ENCODE measurements at places on chromosomes 4 and X.

GRCh38 chr4:137129441-137129840 is 402.9 kb downstream of the PCDH18 start:
- DNase-seq: no peak

DNA sequence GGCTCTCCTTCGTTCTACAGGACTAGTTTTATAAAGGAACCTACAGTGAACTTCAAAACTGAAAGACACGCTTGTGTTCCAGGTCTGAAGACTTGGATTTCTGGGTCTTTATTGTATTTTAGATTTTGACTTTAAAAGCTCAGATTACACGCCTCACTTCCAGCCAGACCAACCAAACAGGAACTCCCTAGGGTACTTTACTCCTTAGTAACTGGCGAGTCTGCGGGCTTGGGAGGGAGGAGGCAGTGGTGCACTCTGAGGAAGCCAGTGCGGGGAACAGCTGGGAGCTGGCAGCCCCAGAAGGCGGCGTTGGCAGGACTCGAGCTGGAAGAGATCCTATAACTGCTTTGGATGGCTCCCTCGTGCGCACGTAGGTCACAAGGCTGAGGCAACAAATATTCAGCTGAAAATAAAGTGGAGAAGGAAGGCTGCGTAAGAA is 391 bp upstream of the PHKA1 start:
- peak; percentile 25 for DNase-seq

DNA sequence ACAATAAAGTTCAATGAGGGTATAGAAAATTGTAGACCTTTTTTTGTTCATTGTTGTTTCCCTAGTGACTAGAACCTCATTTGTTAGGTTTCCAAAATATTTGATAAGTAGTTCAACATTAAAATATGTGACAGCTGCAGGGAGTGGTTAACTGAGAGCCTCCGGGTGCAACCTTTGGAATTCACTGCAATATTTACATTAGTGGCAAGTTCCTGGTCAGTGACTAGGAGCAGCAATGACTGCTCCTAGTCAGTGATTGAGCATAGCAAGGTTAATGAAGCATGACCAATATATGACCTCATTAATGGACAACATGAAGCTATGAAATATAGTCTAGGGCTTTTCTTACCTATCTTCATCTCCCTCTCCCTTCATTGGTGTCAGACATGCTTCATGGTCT is 65.8 kb upstream of the FAM47A start:
- DNase-seq: no peak

- DNase-seq: no peak
Measured at GRCh38 chr4:3263876-3264193, 14.9 kb downstream of the MSANTD1 start.

DNA sequence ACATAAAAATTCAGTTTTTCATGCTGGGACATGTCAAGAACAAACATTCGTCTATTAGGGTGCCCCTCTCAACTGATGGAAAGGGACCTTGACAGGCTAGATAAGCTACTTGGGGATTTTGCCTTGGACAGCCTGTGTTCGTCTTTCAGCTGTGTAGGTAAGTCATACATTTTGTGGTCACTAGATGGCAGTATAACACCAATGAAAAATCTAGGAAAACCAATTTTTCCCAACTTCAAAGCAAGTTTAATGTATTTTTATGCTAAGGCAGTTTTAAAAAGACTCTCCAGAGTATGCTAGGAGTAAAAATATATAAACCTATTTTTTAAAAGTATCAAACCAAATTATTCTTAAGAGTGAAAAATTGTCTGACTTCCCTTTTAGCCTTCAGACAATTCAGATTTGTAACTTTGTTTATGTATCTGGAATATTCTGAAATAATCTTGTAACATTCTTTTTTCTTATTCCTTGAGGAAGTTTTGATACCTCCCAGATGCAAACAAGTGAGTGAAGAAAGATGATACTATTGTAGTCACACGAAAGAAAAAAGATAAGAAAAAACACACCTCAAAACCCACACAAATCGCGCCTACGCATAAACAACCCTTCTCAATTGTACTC is 158.3 kb downstream of the CPE start:
- peak; percentile 53 for DNase-seq

GRCh38 chr4:63556332-63556731 is 852.9 kb downstream of the TECRL start:
- no peak for DNase-seq

GRCh38 chrX:16075087-16075486 is 48.3 kb upstream of the GRPR start:
- no peak for DNase-seq

DNA sequence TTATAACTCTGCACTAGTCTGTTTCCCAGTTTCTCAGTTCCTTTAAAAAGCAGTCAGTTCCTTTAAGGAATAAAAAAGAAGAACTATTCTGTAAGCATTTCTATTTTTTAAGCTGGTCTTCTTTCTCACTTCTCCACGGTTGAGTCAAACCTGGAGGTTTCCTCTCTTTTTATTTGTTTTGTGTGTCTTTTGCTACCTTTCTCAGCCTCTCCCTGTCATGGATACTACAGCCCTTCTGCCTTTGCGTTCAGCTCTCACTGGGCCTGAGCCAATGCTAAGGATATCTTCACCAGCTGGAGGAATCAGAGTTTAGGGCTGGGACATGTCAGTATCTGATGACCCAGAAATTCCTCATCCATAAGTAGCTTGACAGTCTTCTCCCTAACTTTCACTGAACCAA is 49.7 kb upstream of the PRKX start:
- DNase-seq: no peak

- peak; percentile 58 for DNase-seq
Measured at GRCh38 chrX:45070116-45071007, 130.3 kb downstream of the DIPK2B start.

GRCh38 chrX:51742586-51742985 is 656 bp upstream of the GSPT2 start:
- no peak for DNase-seq

DNA sequence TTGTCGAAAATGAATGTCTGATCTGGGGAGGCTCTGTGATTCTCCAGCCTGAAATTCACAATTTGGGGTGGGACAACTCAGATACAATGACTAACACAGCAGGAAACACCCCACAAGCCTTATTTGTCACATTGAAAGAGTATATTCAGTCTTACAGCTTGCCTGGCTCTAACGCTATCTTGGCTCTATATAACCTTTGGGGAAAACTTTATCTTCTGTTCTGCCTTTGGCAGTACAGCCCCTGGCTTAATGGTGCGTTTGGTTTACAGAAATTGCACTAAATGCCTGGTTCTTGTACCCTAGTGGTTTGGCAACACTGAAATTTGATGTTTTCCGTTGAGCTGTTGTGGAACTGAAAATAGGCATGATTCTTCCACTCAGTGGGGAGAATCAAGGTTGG is 178.1 kb upstream of the VEGFC start:
- DNase-seq: no peak

GRCh38 chrX:93461060-93461459 is 212.3 kb downstream of the NAP1L3 start:
- DNase-seq: no peak

GRCh38 chrX:109936598-109936997 is 66.3 kb upstream of the TMEM164 start:
- no peak for DNase-seq

DNA sequence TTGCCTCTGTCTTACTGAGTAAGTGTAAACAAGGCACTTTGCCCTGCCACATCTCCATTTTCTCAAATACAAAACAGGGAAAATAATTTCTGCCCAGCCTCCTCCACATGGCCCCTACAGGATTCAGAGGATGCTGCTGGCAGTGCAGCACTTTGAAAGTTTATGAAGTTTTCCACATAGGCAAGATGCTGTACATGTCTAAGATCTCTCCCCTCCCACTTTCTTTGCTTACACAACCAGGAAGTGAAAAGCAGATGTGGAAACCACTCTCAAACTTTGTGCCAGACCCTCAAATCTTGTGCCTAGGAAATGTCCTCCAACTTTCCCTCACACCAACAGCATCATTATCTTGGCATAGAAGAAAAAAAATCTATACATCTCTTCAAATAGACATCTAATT is 257.0 kb upstream of the LDB2 start:
- no peak for DNase-seq

- DNase-seq: no peak
Measured at GRCh38 chr4:123554801-123555232, 158.2 kb downstream of the SPRY1 start.

DNA sequence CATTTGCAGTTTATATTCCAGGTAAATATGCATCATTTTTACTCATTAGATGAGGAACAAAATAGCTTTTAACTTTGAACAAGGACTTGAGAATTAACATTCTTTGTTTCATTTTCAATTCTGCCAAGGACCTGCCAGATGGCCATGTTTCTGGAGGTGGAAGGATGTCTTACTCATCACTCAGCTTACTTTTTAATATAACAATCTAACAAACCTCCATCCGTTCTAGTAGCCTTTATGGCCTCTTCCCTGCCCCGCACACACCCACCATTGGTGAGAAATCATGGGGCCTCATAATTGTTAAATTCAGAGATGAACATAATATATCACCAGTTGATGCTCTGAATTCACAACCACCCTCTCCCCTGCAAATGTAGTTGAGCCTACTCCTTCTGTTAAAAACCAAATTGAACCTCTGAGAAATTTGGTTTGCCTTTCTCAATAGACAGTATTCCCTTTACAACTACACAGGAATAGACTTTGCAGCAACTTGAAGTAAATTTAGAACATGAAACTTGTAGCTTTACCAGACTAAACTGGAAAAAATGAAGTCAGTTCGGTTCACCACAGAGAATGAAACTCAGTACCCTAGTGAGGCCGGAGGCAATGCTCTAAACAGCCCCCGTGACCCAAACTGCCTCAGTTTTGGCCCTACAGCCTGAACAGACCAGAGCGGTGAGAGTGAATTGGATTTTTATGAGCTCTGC is 50.1 kb upstream of the ACSL4 start:
- DNase-seq: no peak

- no peak for DNase-seq
Measured at GRCh38 chrX:48936429-48937053, 17.7 kb upstream of the PIM2 start.

All from hematopoietic multipotent progenitor cell treated with erythropoietin and hydrocortisone succinate and interleukin-3 and kit ligand, for 8 days (in vitro differentiated cells).